Activated CD4-positive, alpha-beta T cell treated with anti-CD3 and anti-CD28 coated beads for 36 hours (primary cell): ENCODE measurements at places on chromosomes 12 and 14.
A peak's percentile ranks its signal among the peaks of the same experiment; 100 is the strongest.

GRCh38 chr12:49092086-49092815, 2.4 kb downstream of the DHH start:
- DNase-seq: peak; percentile 81

DNA sequence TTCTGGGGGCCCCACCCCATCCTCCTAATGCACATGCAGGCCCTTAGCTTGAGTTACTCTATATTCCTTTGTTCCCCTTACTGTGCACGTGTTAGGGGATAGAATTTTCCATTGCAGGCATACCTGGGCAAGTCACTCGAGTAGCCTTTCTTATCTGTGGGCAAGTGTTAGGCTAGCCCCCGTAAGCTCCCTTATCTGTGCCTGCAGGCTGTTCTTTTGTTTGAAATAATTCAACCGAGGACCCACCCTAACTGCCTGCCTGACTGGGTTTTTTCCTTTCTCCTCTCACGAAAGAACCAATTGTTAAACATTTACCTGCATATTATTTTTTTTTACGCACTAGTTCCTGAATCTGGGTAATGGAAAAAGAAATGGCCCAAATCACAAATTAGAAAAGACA, 21.3 kb upstream of the BCAT1 start:
- no peak for DNase-seq

DNA sequence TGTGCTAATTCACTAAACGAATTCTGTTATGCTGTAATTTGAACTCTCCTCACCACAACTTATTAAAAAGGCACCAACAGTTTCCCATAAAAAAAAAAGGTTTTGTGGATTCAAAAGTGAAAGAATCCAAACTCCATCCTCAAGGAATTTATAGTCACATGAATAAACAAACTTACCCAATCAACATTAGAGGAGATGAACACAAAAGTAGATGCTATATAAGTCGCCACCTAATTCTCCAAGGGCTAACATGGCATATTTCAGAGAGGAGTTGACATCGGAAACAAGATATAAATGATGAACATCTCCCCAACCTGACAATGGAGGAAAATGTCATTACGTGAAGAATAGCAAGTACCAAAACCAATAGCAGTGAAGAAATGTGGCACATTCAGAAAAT, 265.5 kb upstream of the PRKD1 start:
- no peak for DNase-seq

GRCh38 chr12:131610181-131610580, 100.7 kb upstream of the SFSWAP start:
- no peak for DNase-seq

DNA sequence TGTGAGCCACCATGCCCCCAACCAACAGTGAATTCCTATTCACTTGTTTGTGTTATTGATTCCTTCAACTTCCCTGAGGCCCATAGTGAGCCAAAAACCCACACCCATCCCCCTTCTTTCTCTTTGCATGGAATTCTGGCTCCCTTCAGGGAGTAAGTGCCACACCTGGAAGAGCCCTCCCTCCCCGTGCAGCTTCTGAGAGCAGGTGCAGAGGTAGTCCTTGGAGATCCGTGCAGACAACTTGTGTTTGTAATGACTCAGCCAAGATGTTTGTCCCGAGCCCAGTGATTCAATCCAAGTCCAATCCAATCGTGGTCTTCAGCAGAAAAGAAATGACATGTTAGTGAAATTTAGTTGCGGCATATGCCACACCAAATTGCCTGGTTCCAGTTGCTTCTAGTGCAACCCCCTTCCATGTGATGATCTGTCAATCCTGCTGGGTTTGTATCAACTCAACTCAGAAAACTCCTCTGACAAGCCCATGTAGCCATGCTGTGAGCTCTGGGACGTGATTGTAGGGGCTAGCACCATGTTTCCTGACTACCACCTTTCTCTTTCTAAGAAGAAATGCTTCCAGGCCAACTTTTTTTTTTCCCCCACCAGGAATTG, 27.5 kb downstream of the GPRC5A start:
- DNase-seq: no peak

- DNase-seq: no peak
Observed at GRCh38 chr12:109255377-109255776, 53.7 kb downstream of the FOXN4 start.

GRCh38 chr12:128644664-128645296, 179.0 kb downstream of the SLC15A4 start:
- DNase-seq: peak; percentile 62

GRCh38 chr14:22877000-22877501, 5.5 kb downstream of the LRP10 start:
- no peak for DNase-seq

DNA sequence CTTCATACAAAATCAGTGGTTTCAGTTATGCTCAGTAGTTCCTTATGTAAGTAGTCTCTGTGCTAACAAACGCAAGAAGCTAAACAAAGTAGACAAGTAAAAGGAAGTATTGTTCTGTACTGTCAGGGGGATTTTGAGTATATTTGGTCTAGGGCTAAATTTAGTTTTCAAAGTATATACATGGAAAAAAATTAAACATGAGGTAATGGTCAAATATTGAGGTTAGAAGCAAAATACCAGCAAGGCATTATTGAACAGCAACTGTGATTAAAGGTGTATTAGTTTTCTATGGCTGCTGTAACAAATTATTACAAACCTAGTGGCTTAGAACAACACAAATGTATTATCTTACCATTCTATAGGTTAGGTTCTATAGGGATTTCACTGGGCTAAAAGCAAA, 18.8 kb downstream of the GNG2 start:
- DNase-seq: no peak

GRCh38 chr12:614411-614970, 48.8 kb downstream of the NINJ2 start:
- peak; percentile 74 for DNase-seq

GRCh38 chr14:43803076-43803689, 703.9 kb downstream of the FSCB start:
- no peak for DNase-seq

DNA sequence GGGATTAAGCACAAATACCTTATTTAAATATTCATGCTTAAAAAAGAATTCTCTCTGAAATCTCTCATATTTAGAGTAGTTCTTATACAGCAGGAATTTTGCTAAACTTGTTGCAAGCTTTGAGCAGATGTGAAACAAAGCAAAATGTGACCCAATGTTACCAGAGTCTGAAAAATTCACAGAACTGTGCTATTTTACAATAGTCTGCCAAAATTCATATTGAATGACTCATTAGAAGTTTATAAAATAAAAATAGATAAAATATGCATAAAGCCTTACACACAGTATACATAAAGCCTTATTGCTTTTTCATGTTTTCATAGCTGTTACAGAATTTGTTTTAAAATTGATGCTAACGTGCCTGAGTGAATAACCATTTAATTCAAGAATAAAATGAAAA, 17.8 kb upstream of the RHOJ start:
- DNase-seq: no peak

- DNase-seq: no peak
Observed at GRCh38 chr12:6301721-6302120, 8.8 kb upstream of the PLEKHG6 start.

- no peak for DNase-seq
Observed at GRCh38 chr12:754473-754820, 2.1 kb downstream of the WNK1 start.

DNA sequence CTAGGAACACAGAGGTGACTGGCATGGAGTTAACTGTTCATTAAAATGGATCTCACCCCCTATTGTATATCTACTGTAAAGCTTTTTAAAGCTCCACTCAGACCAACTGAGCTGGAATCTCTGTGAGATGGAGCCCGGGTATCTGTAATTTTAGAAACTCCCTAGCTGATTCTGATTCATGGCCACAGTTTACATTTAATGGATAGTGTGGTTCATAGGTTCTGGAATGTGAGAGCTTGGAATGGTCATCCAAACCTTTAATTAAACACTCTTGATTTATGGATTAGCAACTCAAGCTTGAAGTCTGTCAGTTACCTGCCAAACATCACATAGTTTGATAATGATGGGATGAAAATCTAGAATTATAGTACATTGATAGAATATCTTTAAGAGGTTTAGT, 183.8 kb downstream of the SLC25A21 start:
- no peak for DNase-seq

GRCh38 chr12:131028587-131029338, 75.1 kb downstream of the ADGRD1 start:
- no peak for DNase-seq

- DNase-seq: no peak
Observed at GRCh38 chr12:103130564-103130963, 173.1 kb downstream of the ASCL1 start.

DNA sequence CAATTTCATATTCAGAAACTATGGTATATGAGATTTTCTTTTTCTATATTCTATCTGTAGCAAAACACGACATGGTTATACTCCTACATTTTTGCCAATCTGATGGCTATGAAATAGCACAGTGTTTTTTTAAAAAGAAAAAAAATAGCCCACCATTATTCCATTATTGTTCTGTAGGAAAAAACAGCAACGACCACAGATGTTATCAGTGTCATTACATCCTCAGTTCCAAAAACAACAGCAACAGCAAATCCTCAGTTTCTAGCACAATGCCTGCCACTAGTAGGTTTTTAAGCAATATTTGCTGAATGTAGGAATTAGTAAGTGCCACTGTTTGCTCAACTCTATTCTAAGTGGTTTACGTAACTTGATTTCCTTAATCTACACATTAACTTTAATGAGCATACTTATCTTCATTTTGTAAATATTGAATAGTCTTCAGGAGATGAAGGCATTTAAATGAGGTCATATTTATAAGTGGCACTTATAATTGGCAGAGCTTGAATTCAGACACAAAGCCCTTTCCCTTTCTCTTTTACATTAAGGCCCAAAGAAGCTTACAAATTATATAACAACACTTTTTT, 8.3 kb downstream of the RNASE6 start:
- DNase-seq: no peak

DNA sequence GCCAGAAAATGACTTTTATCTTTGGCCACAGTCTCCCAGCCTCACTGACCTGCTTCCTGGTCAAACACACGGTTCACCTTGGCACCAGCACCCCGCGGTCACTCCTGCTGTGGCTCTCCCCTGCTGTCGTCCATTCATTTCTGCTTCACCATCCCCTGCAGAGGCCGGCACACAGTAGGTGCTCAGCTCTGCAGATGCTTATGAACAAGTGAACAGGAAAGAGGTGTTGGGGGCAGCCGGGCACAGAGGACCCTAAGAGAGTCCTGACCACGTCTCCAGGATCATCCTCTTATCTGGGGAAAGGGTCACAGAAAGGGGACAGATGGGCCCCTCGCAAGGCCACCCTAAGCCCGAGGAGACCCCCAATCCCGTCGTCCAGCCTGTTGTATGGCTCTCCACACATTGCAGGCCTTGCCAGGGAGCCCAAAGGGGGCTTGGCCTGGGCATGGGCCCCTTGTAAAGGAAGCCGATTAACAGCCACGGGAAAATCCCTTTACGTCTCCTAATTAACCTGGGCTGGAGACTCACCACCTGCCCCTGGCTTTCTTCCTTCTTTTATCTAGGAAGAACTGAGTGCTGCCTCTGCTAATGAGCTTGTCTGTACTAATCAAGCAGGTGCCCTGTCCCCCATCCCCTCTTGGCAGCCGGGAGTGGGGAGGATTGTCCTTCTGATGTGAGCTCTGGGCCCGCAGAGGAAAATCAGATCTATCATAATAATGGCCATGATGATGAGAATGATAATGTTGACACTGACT, 119.2 kb downstream of the AACS start:
- DNase-seq: no peak

- DNase-seq: no peak
Observed at GRCh38 chr14:35934499-35934898, 108.4 kb downstream of the BRMS1L start.

GRCh38 chr12:93926237-93926636, 222.1 kb upstream of the PLXNC1 start:
- DNase-seq: no peak

GRCh38 chr12:114678028-114678427, 5.9 kb downstream of the TBX3 start:
- DNase-seq: no peak

- peak; percentile 60 for DNase-seq
Observed at GRCh38 chr12:65962921-65963861, 138.9 kb downstream of the HMGA2 start.

GRCh38 chr14:78593949-78594348, 423.8 kb downstream of the NRXN3 start:
- DNase-seq: no peak

- peak; percentile 30 for DNase-seq
Observed at GRCh38 chr14:99541677-99542470, 60.7 kb downstream of the CCNK start.

- DNase-seq: no peak
Observed at GRCh38 chr12:109994401-109995175, 1.6 kb downstream of the GIT2 start.

DNA sequence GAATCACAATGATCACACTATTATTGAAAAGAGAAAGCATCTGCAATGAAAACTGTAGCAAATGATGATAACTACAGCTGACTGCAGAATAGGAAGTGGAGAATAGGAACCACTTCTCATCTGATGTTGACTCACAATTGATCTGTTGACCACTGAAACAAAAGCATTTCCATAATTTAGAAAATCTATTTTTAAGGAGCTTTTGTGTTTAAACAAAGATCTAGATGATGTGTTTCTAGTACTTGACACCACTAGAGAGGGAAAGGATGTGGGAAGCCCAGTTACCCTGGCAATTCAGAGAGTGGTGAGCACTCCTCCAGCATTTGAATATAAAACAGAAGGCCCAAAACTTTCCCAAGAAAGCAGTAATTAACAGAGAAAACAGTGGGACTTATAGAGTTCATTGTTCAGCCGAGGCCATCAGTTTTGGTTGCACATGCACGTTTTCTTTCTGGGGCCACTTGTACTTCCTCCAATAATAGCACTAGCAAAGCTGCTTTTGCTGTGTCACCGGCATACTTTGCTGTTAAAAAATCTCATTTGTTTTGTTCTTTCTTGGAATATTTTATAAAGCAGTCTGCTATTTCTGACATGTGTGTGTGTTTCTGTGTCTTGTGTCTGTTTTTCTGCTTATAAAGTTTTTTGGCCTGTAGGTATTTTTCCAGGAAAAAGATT, 76.1 kb upstream of the HECTD1 start:
- DNase-seq: no peak

DNA sequence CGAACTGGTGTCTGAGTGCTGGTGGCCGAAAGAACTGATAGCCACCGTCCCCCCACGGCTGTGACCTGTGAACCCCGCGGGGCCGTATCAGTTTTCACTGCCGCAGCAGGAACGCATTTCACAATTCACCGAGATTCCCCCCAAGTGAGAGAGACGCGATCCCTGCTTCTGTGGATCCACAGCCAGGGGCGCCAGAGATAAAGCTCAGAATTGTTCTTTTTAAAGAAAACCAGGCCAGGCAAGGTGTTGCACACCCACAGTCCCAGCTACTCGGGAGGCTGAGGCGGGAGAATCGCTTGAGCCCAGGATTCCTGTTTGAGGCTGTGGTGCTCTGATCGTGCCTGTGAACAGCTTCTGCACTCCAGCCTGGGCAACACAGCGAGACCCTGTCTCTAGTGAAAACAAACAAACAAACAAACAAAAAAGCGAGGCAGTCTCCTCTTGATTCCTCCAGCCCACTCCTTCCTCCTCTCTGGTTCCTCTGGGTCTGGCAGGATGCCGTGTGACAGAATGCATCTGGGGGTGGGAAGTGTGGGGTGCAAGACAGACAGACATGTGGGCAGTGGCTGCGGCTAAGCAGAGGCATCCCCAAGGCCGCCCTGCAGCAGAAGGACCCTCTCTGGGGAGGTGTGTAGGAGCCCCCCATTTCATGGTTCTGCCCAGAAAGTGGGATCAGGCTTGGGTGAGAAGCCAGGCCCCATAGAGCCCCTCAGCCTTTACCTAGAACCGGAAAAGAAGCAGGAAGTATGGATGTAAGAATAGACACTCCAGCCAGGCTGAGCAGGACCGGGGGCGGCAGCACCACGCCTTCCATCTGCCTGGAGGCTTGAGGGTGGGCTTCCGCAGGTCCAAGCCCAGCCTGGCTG, 39.2 kb upstream of the PPP1R13B start:
- DNase-seq: no peak
